ENCODE measurements at places on chromosomes 6 and 20.
A peak's percentile ranks its signal among the peaks of the same experiment; 100 is the strongest.

- no peak for DNase-seq
These were observed 2.2 kb upstream of the FAM162B start for GRCh38 chr6:116767715-116768114.

GRCh38 chr20:36644032-36644705 lies 1.8 kb downstream of the SLA2 start:
- no peak for DNase-seq

GRCh38 chr20:11952639-11953038 lies 34.9 kb downstream of the BTBD3 start:
- DNase-seq, result no peak

GRCh38 chr6:44685213-44685612 lies 297.7 kb downstream of the CDC5L start:
- DNase-seq, result no peak

DNA sequence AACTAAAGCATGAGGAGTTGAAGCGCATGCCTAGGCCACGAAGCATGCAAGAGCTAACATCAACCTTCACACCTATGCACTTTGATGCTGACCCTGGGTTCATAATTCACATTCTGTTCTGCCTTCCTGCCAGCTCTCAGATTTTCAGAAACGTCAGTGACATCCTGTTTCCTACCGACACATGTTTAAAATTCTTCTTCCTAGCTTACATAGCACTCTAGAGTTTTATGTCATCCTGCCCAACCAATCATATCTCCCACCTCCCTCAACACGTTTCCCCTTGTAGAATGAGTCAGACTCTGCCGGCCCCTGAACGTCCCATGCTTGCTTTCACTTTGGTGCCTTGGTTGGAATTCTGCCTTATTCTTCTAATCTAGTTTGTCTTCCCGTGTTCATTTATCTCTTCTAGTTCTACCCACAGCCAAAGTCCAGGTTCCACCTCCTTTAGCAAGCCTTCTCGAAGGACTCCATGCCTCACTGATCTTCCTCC lies 97.2 kb upstream of the MAP7 start:
- DNase-seq, result no peak

DNA sequence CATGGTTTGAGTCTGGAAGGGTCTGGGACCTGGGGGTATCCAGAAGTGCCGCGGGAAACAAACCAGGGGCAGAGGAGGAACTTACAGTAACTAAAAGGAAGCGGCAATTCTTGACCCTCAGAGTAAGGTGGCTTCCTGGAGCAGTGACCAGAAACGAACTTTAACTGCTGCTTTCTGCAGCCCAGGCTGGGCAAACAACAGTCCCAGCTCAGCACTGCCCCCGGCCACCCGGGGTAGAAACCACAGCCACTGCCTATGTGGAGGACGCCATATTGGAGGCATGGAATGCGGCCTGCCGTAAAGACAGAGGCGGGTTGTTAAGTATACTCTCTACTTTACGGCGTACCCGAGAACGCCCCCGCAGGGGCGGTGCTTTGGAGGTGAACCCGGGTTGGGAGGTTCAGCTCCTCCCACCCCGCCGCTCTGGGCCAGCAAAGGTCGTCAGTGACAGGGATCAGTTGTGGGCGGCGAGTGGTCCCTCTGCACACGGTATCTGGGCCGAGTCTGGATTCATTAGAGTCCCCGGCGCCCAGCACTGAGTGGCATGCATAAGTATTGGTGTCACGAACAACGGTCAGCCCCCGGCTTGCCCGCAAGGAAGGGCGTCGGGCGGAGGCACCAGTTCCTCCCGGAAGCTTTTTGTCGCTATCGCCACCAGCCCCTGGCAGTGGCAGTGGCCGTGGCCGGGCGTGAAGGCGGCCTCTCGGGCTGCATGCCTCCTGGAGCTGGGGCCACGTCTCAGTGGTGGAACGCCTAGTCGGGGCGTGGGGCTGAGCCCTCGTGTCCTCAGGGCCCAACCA lies at the start of gene PDSS2:
PDSS2 (minus strand) TSS at position 282 of the 800 bp plus-strand sequence; CDS start at position 3, 279 bp downstream.
- peak; percentile 87 for DNase-seq

DNA sequence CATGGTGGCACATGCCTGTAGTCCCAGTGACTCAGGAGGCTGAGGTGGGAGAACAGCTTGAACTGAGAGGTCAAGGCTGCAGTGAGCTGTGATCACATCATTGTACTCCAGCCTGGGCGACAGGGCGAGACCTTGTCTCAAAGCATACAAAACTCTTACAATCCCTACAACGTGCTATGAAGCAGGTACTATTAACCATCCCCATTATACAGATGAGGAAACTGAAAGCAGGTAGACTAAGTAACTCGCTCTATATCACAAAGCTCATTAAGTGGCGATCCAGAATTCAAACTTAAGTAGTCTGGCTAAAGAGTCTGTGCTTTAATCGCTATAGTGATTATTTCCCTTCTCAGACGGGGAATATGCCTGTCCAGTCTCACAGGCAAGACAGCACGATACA lies 54.7 kb downstream of the CDK19 start:
- DNase-seq, result no peak

GRCh38 chr6:3176562-3177355 lies 19.4 kb upstream of the TUBB2A start:
- DNase-seq, result no peak

GRCh38 chr20:59412875-59413284 lies 112.5 kb downstream of the EDN3 start:
- no peak for DNase-seq

DNA sequence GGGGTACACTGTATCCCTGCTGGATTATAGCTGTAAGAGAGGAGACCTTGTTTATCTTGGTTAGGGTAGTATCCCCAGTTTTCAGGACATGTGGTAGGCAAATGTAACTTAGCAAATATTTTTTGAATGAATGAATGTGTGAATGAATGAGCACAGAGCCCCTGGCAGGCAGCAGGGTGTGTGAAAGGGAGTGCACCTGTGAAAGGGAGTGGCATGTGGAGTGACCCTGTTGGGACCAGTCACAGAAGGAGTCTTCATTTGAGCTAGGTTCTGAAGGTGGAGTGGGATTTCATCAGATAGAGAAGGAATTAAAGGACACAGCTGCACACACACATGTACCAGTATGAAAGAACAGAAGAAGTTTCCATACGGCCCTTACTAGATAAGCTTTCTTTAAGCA lies 4.9 kb downstream of the SMAP1 start:
- DNase-seq, result no peak

- DNase-seq, result no peak
These were observed 402.2 kb downstream of the GJA1 start for GRCh38 chr6:121837545-121838229.

GRCh38 chr6:30453508-30454116 lies 35.7 kb upstream of the HLA-E start:
- DNase-seq, result peak; percentile 80

- DNase-seq, result peak; percentile 89
These were observed 11.3 kb downstream of the STMN3 start for GRCh38 chr20:63641792-63642523.

DNA sequence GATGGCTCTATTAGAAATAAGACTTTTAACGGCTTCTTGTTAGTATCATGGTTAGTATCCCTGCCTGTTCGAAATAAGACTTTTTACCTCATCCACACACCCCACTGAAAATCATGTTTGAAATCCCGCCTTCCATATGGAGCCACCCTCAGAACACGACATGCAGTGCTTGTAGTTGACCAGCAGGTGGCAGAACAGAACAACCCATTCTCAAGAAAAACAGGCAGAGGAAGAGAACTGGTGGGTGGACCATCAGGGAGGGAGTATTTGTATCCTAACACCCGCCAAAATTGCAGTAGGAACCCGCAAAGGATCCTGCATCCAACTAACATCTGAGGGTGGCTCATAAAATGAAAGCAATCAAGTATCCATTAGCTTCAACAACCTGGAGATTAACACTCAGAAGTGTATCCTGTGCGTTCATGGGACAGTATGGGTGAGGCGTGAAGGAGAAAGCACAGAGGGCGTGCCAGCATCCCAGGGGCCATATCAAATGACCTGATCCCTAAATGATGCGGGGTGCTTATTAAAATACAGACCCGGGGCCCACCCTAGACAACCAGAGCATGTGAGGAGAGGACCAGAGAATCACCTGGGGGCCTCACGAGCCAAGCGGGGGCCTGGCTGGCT lies 89.6 kb upstream of the NHSL1 start:
- DNase-seq, result peak; percentile 32

- DNase-seq, result no peak
These were observed 166.0 kb downstream of the DLL1 start for GRCh38 chr6:170124836-170125235.

DNA sequence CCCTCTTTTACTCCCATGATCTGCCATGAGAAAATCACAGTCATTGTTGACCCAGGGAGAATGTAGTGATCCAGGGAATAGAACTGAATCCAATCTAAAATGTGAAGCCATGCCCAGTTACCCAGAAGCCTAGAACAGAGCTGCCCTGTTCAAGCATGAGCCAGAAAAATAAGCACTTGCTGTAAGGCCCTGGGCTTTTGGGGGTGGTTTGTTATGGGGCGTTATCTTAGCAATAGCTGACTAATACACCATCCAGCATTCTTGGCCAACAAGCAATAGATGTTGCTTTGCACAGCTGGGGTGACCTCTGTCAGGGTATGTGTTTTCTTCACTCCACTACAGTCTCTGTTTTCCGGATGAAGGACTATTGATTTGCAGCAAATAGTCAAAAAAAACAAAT lies 120.4 kb downstream of the ZFP64 start:
- no peak for DNase-seq

DNA sequence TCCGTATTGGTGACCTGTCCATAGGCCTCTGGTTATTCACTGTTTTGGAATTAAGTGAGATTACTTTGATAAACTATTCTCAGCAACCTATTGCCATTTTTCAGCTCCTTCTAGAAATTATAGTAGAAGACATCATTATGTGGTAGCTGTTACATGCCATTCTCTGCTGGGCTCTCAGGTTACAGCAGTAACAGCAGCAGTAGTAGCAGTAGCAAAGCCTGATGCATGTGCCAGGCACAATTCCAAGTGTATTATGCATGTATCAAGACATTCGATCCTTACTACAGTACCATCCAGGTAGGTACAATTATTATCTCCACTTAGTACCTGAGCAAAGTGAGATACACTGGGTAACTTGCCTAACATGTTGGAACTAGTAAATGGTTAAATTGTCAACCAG lies 74.3 kb downstream of the RPS12 start:
- no peak for DNase-seq

GRCh38 chr6:84453499-84453898 lies 226.1 kb upstream of the CEP162 start:
- DNase-seq, result no peak

DNA sequence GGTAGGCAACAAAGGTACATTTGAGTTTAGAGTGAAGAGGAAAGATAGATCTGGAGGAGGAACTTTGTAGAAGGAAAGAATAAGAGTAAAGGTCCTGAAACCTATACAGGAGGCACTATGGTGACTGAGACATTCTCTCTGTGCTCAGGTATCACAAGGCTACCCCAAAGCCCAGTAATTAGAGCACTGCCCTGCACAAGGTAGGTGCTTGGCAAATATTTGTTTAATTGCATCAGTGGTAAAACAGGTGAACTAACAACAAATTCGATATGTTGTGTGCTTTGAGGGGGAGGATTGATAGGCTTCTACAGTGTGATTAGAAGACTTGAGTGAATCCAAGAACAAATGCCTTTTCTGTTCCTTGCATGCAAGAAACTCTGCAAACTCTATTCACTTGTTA lies 6.8 kb upstream of the TSHZ2 start:
- no peak for DNase-seq

DNA sequence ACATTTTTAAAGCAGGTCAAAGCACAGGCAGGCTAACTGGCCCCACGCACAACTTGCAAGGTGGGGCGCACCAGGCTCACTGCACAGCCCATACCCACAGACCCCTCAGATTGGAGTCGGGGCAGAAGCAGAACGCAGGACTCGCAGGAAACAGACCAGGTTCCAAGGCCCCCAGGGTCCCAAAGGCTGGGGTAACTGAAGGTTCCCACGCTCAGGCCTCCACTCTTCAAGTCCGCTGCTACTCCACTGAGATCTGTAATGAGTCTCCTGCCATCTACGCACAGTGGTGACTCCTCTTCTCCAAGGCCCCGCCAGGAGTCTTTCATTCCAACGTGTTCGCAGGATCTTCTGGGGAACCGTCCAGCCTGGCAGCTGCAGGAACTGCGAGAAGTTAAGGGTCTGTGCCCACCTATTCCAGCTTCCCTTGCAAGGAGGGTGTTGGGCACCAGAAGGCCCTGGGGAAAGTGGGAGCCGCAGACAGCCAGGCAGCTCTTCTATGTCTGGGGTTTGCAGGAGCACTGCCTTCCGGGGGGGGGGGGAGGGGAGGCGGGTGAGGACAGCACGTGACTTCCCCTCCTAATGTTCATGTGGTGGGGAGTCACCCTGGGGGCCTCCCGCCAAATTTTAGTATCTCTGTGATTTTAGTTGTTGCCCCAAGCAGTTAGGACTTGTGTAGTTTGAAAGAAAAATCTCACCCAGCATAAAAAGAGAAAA lies 2.0 kb upstream of the TAF4 start:
- DNase-seq, result no peak

- no peak for DNase-seq
These were observed 108.6 kb downstream of the DLL1 start for GRCh38 chr6:170182093-170182780.

DNA sequence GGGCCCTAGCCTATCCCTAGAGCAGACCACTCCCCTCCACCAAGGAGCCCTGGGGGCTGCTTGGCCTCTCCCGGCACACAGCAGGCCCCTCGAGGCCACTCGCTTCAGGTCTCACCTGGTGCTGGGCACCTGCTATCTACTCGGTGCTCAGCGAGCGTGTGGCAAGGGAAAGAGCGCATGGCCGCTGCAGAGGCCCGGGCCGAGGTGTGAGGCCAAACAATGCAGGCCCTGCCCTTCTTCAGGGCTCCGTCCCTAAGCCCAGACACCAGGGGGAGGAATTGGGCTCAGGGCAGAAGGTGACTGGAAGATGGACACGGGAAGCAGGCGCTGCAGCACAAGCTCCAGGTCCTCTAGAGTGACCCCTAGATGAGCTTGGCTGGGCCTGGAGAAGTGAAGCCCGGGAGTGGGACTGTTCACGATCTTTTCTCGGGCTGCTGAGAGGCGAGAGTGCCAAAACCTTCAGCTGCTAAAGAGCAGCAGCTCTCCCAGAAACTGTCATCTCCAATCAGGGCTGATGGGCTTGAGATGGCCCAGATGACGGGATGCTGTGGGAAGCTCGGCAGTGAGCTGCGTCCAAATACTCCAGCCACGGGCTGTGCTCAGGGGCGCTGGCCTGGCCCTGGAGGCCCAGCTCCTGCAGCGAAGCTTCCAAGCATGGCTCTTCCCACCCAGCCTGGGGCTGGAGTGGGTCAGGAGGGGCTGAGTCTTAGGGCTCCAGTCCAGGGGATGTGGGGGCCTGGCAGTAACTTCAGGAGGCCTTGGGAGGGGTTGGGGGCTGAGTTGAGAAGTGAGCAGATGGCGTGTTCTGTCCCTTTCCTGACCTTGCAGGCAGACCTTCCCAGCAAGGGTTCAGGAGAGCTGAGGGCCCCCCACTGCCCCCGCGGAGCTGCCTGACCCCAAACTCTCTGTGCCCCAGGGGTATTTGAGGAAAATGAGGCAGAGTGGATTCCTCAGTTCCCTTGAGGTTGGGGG lies 43.7 kb downstream of the APCDD1L start:
- DNase-seq, result no peak

DNA sequence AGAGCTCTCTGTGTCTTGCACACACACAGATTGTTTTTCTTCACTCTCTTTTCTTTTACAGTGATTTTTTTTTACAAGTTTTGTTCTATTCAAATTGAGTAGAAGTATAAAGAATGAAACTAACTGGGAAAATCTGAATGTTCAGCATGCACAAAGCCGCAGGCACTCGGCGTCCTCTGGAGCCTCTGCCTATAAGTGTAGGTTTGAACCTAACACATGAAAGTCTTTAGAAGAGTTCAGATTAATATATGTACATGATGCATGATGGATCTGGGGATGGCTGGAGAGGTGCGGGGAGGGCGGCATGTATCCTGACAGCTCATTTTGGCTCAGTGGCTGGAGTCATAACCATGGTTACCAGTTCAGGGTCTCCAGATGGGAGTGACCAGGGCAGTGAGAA lies 301.1 kb upstream of the CDH4 start:
- no peak for DNase-seq
